Left lung (tissue), 14 donors: ENCODE measurements at places on chromosomes 7 and 10. TPM values are rescaled to one million over a fixed set of nuclear protein-coding genes. Genes with fewer than 3 reads are reported as not detected.

GRCh38 chr7:92289321-92289720 lies 43.5 kb downstream of the ANKIB1 start:
- no peak for DNase-seq

SH2D4B gene
- 0.21 TPM for polyA plus RNA-seq

GRCh38 chr10:4590807-4591206 lies 235.2 kb upstream of the AKR1E2 start:
- DNase-seq, result no peak

- DNase-seq, result no peak
Measured at GRCh38 chr7:36638586-36639263, 85.6 kb downstream of the AOAH start.

DNA sequence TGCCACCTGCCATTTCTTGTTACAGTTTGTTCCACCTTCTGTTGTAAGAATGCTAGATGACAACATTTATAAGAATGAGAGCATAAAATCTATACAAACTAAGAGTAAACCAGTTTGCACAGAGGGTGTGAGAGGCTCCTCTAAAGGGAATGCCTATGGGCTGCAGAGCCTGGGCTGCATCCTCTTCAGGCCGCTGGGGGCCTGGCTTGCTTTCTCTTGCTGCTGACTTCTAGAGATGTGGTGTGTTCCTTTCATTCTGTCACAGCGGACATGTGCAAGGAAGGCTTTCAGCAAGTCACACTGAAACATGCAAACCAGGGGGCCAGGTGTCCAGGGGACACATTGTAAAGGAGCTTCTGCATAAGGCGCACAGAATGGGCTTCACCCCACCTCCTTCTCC lies 7.1 kb upstream of the ATP6V1F start:
- no peak for DNase-seq

PGAM2 gene
- polyA plus RNA-seq, result 0.58 TPM
